ENCODE measurements at places on chromosomes 4 and X.

DNA sequence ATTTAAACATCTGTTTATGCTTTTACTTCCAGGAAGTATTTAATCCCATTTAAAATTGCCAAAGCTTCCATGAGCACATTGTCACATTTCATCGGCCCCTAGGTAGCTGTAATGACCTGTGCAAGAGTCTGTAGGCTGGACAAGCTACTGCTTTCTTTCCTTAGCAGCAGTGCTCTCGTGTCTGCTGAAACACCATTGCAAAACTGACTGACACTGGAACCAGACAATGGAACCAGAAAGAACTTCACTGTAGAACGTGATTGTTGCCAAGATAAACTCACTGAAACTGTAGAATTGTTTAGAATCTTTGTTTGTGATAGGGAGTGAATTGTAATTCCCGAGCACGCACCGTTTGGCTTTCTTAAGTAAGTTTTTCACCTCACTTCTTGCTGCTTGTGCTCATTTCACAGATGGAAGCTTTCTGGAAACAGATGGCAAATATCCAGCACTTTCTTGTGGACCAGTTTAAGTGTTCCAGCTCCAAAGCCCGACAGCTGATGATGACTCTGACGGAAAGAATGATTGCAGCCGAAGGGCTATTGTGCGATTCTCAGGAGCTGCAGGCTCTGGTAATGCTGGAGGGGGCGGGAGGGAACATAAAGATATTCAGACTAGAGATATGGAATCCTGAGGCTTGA, 36.9 kb downstream of the EVC start:
- DNase-seq, result no peak

GRCh38 chrX:47179221-47179927, 14.3 kb upstream of the UBA1 start:
- DNase-seq, result no peak

DNA sequence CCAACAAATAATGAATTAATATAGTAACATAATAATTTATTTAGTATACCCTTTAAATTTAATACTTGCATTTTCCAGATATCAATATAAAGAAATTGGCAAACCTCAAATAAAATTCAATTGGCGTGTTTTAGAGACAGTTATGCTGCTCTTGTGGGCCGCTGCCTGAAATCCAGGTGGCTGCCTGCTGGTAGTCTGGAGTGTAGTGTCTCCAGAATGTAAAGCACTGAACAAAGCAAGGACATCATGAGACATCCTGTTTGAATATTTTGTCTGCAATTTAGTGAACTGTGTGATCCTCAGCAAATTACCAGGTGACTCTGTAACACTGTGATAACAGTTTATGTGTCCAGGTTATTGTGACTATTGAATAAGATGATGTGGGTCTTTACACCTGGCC, 29.9 kb downstream of the ZFP42 start:
- no peak for DNase-seq

- no peak for DNase-seq
These were observed 18.5 kb downstream of the UVSSA start for GRCh38 chr4:1365271-1366178.

- no peak for DNase-seq
These were observed 7.3 kb downstream of the RGS12 start for GRCh38 chr4:3299976-3300671.

DNA sequence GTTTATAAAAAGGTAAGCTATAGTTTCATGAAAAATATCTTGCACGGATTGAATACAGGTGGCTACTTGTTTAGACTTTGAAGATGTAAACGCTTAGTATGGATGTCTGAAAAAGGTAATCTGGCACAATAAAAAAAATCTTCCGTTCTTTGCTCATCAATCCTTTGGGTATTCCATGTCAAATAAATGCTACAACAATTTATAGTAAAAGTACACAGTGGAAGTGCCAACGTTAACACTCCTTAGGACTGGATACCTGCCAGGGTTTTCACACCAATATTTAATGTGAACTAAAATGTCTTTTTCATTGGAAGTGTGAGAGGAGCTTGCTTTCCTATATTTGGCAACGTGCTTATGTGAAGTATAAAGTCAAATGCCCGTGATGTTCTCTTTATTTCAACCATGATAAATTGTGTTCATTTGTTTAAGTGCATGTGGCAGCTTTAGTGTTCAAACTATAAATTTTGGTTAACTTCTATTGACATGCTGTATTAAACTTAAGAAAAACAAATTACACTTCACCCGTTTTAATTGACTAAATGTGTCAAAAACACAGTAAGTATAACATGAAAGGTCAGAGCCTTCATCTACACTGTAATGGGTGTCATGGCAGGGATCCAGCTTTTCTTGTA, 121.7 kb upstream of the HAND2 start:
- no peak for DNase-seq

GRCh38 chrX:132412208-132412607, 76.6 kb downstream of the MBNL3 start:
- DNase-seq, result no peak

- DNase-seq, result no peak
These were observed 20.9 kb upstream of the EREG start for GRCh38 chr4:74344031-74344430.

- no peak for DNase-seq
These were observed 14.3 kb downstream of the GPRIN3 start for GRCh38 chr4:89293299-89293698.

DNA sequence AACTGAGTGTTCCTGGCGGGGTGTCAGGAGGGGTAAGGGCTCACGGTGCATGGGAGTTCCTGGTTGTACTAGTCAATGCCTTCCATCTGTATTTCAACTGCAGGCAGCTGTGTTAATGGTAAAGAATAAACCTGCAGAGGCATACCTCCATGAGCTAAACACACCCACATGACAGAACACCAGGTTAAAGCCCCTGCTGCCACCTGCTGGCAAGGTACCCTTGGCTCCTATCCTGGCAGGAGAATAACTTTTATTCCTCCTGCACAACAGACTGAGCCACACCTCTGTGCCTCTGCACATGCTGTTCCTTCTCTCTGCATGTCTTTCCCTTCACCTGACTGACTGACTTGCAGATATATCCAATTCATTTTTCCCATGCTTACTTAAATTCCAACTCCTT, 11.1 kb downstream of the ITIH6 start:
- no peak for DNase-seq

GRCh38 chr4:108751321-108751720, 11.5 kb downstream of the ETNPPL start:
- no peak for DNase-seq

- DNase-seq, result no peak
These were observed 126.4 kb upstream of the JADE1 start for GRCh38 chr4:128682942-128683666.

DNA sequence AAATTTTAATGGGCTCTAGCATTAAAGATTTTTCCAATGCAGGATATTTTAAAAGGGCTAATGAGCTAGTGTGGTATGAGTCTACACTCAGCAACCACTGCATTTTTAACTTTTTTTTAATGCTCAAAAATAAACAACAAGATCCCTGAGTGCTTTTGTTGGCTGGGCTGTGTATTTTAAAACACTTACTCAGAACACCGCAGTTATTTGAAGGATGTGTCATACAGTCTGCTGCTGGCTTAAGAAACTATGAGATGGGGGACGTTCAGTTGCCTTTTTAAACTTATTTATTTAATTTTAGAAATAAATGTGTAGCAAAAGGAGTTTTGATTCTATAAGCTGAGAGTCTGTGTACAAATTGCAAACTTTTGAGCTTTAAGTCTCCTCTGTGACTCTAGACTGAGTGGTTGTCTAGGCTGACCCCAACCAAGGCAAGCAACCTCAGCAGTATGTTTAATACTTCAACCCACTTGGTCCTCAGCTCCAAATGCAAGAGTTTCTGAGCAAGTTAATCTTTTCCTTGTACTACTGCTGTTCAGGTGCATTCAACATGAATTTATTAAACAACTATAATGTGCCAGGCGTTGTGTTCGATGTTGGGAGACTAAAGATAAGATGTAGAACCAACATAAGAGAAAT, 278.6 kb upstream of the DIPK2B start:
- no peak for DNase-seq

- DNase-seq, result no peak
These were observed 80.1 kb upstream of the STIM2 start for GRCh38 chr4:26780539-26780938.

DNA sequence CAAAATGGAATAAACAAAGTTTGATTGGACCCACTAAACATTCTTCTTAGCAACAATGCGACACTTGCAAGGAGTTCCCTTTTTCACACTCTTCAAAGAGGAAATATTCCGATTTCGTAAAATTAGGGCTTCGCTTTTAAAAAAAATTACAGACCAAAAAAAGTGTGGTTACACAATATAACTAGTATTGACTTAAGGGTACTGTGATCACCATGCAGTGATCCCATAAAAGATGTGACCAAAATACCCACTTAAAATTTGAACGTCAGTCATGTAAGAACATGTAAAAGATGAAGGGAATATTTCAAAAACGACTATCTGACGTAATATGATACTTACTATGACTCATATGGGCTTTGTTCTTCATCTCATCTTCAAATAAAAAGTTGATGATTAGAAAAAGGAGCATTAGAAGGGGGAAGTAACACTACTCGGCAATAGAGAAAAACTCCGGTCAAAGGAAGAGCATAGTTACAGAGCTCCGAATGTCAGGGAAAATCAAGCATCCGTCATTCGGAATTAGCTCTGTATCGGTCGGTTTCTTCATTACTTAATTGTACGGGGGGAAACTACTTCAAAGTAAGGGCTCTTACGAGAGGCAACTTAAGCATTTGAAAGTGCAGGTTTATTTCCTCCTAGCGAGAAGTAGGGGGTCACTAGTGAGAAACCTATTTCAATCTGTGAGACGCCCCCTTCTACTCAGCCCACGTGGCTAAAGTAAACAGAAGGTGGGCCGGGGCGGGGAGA, 1.3 kb upstream of the TET2 start:
- DNase-seq, result no peak

- no peak for DNase-seq
These were observed 12.3 kb downstream of the MSL3 start for GRCh38 chrX:11770320-11770719.

DNA sequence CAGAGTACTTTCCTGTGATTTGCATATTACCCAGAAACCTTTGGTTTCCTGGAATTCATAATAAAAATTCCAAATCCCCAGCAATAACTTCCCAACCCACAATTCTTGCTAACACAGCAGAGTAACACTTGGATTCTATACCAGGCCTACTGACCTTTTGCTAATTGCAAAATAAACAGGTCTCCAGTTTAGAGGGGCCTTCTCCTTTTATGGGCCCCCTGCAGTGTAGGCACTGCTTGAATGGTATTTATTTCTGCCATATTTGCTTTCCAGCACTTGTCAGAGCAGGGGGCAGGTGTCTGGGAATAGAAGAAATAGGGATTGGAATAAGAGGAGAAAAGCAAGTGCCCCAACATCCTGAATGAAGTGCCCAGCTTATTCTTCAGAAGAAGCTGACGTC, 25.3 kb upstream of the GPC3 start:
- no peak for DNase-seq

DNA sequence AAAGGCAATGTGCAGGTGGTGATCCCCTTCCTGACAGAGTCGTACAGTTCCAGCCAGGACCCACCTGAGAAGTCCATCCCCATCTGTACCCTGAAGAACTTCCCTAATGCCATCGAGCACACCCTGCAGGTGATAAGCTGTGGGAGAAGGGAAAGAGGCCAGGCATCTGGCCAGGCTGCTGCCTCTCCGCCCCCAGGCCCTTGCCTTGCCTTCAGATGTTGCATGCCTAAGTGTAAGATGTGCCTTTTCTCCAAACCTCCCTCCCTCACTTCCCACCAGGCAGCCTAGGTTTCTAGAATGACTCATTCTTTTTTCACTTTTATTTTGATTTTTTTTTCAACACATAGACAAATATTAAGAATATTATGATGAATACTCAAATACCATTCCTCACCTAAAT, 12.2 kb upstream of the CDK16 start:
- DNase-seq, result no peak

- no peak for DNase-seq
These were observed 676.1 kb upstream of the ATOH1 start for GRCh38 chr4:93152491-93152890.

DNA sequence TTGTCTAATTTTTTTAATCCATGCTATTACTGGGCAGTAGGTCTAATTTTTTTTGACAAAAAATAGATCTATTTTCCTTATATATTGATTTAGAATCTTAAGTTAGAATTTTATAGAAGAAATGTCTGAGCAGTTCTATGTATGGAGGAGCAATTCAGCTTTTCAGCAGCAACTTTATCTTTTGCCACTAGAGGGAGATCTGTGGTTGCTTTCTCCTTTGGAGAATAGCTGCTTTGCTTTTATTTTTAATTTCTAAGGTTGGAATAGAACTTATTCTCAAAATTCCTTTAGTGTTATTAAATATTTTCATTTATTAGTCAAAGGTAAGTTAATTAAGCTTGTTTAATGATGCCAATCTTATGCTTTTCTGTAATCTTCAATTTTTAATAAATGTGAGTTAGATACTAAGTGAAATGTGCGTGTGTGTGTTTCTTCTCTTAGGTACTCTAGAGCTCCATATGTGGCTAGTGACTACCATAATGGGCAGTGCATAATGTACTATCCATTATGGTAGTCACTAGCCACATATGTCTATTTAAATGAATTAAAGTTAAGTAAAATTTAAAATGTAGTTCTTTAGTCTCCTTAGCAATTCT, 29.3 kb downstream of the FAM199X start:
- no peak for DNase-seq

DNA sequence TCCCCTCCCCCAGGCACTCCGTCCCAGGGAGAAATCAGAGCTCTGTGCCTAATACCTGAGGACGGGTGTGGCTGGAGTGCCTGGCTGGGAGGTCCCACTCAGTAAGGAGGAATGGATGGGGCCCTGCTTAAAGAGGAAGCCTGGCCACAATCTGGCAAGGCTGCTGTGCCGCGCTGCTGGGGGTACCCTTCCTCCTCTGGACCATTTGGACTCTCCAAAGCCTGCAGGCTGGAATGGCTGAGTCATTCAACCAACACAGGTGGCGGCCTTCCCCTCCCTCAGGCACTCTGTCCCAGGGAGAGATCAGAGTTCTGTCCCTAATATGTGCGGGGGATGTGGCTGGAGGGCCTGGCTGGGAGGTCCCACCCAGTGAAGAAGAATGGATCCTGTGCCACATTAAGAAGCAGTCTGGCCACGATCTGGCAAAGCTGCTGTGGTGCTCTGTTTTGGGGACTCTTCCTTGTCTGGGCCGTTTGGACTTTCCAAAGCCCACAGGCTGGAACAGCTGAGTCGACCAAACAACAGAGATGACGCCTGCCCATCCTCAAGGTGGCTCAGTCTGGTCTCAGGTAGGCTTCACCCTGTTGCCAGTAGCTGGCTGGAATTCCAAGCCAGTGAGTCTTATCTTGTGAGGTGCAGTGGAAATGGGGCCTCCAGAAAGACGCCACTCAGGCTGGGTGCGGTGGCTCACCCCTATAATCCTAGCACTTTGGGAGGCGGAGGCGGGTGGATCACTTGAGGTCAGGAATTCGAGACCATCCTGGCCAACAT, 127.3 kb upstream of the HUWE1 start:
- DNase-seq, result no peak

Data from stimulated activated CD4-positive, alpha-beta T cell treated with anti-CD3 and anti-CD28 coated beads, Interleukin-1b, Interleukin-23, amount 100 ng/mL, for 1 hour (primary cell).